Activated CD8-positive, alpha-beta memory T cell treated with anti-CD3 and anti-CD28 coated beads for 1 hour (primary cell): ENCODE measurements at places on chromosomes 5 and 9.

DNA sequence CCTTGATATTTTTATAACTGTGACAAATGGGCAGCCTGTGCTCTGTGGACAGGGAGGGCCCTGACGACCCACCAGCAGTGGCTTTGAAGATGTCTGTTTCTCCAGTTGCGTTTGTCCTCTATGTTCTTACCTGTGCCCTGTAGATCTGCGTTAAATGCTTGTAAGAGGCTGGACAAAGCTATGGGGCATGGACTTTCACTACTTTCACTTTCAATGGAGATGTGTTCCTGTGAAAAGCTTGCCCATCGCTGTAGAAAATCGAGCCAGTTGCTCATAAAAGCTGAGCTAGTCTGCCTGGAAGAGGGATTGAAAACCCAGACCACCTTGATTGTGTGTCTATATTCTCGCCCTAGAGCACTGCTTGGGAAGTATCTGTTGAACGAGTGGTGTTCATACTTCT lies 74.1 kb downstream of the PSAT1 start:
- no peak for DNase-seq

DNA sequence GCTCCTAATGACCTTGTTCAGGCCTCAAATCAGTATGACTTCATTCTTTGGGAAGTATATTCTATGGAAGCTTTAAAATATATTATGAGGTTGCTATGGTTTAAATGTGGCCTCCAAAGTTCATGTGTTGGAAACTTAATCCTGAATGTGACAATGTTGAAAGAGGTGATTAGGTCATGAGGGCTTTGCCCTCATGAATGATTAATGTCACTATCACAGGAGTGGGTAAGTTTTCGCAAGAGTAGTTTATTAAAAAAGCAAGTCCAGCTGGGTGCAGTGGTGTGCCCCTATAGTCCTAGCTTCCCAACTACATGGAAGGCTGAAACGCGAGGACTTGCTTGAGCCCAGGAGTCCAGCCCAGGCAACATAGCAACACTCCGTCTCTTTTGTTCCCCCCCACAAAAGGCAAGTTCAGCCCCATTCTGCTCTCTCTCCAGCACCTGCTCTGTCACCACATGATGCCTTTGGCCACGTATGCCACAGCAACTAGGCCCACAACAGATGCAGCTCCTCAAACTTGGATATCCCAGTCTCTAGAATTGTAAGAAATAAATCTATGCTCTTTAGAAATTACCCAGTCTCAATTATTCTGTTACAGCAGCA lies 105.3 kb downstream of the SIL1 start:
- DNase-seq = no peak

GRCh38 chr5:177491429-177491945 lies 5.9 kb downstream of the PDLIM7 start:
- DNase-seq = no peak

- DNase-seq = no peak
These were observed 173.4 kb downstream of the EPB41L4A start for GRCh38 chr5:112245656-112246055.

DNA sequence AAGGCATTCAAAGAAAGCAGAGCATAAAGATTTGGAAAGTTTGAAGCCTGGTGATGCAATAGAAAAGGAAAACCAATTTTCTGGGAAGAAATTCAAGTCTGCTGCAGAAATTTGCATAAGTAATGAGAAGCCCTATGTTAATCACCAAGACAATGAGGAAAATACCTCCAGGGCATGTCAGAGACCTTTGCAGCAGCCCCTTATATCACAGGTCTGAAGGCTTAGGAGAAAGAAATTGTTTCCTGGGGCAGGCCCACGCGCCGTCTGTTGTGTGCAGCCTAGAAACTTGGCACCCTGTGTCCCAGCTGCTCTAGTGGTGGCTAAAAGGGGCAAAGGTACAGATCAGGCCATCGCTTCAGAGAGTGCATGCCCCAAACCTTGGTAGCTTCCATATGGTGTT lies 495.3 kb upstream of the CDH6 start:
- no peak for DNase-seq

DNA sequence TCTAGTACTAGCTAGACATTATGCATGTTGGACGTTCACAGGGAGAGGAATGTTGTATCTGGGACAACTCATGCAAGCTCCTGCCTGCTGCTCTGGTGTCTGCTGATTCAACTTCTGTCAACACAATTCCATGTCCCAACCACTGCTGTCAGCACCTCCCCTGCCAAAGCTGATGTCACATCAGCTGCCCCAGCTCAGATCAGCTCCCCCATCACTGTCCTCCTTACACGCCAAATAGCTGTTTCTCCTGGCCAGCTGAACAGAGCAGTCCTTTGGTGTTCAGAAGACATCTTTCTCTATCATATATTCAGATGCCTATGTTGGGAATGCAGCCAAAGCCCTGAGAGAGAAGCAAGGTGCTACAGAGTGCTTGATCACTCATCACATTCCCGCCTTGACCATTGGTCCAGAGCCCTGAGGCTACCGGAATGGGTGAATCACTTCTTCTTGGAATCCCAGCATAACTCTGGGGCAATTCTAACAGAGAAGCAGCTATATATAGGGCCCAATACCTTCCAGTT lies 223.3 kb downstream of the SEC61B start:
- DNase-seq = no peak

DNA sequence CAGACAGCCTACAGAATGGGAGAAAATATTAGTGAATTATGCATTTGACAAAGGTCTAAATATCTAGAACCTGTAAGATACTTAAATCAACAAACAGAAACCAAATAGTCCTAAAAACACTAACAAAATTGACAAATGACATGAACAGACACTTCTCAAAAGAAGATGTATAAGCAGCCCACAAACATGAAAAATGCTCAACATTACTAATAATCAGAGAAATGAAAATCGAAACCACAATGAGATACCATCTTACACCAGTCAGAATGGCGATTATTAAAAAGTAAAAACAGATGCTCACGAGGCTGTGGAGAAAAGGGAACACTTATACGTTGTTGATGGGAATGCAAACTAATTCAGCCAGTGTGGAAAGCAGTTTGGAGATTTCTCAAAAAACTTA lies 1186.8 kb downstream of the DTWD2 start:
- DNase-seq = no peak

DNA sequence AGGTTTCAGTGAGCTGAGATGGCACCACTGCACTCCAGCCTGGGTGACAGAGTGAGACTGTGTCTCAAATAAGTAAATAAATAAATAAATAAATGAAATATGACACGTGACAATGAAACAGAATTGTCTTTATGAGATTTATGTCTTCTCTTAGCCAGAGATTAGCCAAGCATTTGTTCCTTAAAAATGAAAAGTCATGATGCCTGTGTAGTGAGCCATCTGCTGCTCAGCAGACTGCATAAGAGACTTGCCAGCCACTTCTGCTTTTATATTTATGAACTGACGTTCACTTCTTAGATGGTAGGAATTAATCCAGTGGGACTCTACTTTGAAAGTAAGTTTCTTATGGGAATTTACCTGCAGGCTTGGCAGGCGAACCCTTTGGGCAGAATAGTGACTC lies 227.4 kb downstream of the NR3C1 start:
- no peak for DNase-seq

- DNase-seq = no peak
These were observed 7.3 kb upstream of the SLC25A48 start for GRCh38 chr5:135826994-135827671.

DNA sequence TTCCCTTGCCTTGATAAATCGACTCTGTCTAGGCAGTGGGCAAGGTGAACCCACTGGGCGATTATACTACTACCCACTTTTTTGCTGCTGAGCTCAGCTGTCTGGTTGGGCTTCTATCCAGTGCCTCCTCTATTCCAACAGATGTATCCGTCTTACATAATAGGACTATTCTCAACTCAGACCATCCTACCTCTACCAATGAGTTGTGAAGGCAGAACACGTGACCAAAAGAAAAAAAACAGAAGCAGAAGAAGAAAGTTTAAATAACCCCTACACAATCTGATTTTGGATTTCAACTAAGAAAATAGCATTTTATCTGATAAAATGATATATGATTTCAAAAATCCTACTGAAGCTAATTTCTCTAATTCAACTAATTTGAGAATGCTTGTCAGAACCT lies 16.2 kb upstream of the SHOC1 start:
- DNase-seq = no peak

- no peak for DNase-seq
These were observed 201.2 kb downstream of the MSX2 start for GRCh38 chr5:174925586-174925985.

DNA sequence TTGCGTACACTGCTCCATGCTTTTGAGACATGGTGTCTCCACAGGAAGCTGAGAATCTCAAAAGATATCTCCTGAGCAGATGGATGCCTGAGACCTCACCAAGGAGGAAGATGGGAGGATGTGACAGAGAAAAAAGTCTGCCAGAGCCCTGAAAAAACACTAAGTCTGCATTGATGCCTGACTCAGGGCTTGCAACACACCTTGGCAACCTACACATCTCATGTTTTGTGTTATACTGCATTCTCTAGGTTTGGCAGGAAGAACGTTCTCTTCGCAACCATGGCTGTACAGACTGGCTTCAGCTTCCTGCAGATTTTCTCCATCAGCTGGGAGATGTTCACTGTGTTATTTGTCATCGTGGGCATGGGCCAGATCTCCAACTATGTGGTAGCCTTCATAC lies 19.2 kb downstream of the SLC22A4 start:
- DNase-seq = no peak

DNA sequence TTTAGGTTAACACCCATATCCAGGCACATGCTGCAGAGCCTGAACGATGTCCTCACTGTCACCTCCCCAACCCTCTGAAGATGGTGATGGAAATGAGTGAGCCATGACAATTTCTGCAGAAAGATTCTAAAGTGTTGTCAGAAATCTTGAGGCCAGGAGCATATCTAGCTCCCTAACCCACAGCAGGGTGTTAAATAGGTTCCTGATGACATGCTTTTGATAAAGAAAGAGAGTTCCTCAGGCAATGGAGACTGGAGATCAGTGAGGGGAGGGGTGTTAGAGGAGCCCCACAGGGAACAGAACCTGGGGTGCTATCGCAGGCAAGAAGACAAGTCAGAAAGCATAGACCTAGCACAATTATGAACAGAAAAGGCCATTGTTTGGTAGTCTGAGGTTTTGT lies 95.7 kb downstream of the ENC1 start:
- no peak for DNase-seq

GRCh38 chr9:97510797-97511654 lies 9.6 kb downstream of the TMOD1 start:
- no peak for DNase-seq

GRCh38 chr9:16622541-16622940 lies 247.9 kb downstream of the BNC2 start:
- no peak for DNase-seq

DNA sequence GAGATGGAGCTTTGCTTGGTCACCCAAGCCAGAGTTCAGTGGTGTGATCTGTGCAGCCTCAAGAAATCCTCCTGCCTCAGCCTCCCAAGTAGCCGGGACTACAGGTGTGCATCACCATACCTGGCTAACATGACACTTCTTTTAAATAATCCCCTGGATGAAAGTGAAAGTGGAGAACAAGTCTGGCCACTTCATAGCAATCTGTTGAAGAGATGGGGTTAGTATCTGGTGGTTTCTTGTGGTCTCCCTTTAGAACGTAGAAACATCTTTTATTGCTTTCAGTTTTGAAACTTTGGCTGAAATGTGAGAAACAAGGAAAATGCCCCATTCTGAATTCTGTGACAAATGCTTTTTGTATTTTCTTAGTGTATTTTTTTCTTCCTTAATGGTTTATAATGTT lies 452.5 kb upstream of the RIOK2 start:
- DNase-seq = no peak

GRCh38 chr5:14341571-14342230 lies 198.6 kb downstream of the TRIO start:
- DNase-seq = no peak

DNA sequence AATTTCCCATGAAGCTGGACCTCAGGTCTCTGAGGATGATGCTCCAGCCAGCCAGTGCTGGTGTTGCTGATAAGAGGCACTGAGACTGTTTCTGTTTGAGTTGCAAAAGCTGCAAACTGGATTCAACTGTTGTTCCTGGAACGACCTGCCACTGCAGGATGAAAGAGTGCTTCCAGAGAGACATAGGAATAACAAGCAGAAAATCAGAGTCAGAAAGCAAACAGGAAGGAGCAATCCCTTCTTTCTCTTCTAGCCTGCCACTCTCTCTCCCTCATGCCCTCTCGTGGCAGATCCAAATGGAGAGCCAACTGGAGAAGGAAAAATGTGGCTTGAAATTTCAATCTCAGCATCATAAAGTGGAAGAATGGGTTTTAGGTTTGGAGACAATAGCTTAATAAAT lies 110.4 kb downstream of the STARD4 start:
- DNase-seq = no peak

GRCh38 chr5:180869587-180869986 lies 8.5 kb upstream of the ZFP62 start:
- no peak for DNase-seq

DNA sequence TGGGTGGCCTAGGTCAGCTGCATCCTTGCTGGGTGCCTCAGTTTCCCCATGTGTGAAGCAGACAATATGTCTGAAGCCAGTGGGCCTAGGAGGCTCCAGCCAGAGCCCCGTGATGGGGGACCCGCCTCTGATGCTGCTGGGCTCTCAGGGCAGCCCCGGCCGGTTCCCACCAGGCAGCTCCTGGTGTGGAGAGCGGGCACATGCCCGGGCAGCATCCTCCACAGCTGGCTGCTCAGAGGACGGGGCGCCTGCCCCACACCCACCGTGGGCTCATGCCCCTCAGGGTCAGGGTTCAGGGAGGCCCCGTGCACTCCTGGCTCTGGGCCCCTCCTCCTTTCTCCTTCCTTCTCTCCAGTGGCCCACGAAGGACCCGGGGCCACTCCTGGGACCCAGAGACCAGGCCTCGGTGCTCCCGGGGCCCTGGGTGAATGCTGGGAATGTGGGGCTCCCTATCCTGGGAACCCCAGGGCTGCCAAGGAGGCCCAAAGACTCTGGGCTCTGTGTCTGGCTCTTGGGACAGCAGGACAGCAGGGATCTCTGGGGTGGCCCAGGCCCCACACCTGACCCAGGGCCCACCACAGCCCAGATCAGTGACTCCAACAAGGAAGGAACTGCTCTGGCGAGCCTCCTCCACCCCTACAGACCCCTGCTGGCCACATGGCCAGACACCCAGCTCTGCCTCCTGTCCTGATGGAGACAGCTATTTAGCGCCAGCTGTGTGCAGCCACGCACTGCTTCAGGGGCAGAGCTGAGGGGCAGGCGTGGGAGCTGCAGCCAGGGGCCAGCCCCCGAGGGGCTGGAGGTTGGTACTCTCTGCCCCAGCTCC lies 39.5 kb upstream of the EGFL7 start:
- DNase-seq = no peak

DNA sequence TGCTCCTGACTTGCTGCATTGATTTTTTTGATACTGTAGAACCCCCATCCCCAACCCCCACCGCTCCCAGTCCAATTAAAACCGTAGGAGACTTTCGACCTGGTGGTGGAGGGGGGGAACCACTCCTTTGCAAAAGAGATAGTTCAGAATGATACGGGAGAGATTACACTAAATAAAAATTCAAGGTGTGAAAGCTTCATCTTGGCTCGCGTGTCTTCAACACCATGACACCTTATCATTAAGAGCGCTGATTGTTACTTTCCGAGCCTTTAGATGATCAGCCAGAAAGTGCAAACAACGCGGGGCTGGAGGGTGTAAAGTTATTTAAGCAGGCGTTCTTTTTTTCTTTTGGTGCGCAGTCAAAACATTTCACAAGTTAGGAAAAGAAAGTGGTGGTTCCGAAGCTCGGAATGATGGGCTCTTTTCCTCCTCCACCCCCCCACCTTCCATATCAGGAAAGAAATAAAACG lies 1.3 kb upstream of the ZNF462 start:
- DNase-seq = no peak
